Mammary microvascular endothelial cell (primary cell): ENCODE measurements at places on chromosomes 7 and 10. TPM values are rescaled to one million over a fixed set of nuclear protein-coding genes. Genes with fewer than 3 reads are reported as not detected.

Gene PLXDC2
- total RNA-seq: 0.07 and 1.1 TPM in 2 replicates

Gene GPNMB
- 1.3 and 1.4 TPM in 2 replicates for total RNA-seq

Gene LRIT1
- total RNA-seq: not detected in 2 replicates

Gene TUBB8
- total RNA-seq: 0.13 TPM in 1 of 2 replicates, not detected in the other

Gene MMD2
- not detected in 2 replicates for total RNA-seq

Gene GHRHR
- not detected in 2 replicates for total RNA-seq

Gene IDI2
- total RNA-seq: not detected in 2 replicates

Gene C10orf90
- total RNA-seq: not detected in 2 replicates

Gene SLC29A4
- total RNA-seq: 0.67 and 1.2 TPM in 2 replicates

Gene GAD2
- not detected in 2 replicates for total RNA-seq

Gene AKR1C2
- total RNA-seq: 0.89 and 1.6 TPM in 2 replicates
